ENCODE measurements at places on chromosomes 11 and 22. TPM values are rescaled to one million over a fixed set of nuclear protein-coding genes. Genes with fewer than 3 reads are reported as not detected.

The LDHAL6A gene
- total RNA-seq: not detected

The TMPRSS5 gene
- 0.91 TPM for total RNA-seq

The CREB3L1 gene
- total RNA-seq: not detected

The OR4D5 gene
- not detected for total RNA-seq

The PATE2 gene
- total RNA-seq: not detected

The OR51D1 gene
- not detected for total RNA-seq

The VPS26B gene
- total RNA-seq: 52.6 TPM

The HEPACAM gene
- not detected for total RNA-seq

The F2 gene
- total RNA-seq: not detected

The OR9Q2 gene
- not detected for total RNA-seq

The TECTA gene
- total RNA-seq: 0.28 TPM

The ZFTA gene
- 4.2 TPM for total RNA-seq

The XKR3 gene
- total RNA-seq: 0.18 TPM

The BIRC3 gene
- 46.4 TPM for total RNA-seq

The OR6T1 gene
- not detected for total RNA-seq
